Activated T-cell treated with anti-CD3 and anti-CD28 coated beads for 4 hours (primary cell): ENCODE measurements at places on chromosomes 13 and 19.
A peak's percentile ranks its signal among the peaks of the same experiment; 100 is the strongest.

GRCh38 chr19:45505996-45506245 is 1.4 kb upstream of the VASP start:
- no peak for DNase-seq

DNA sequence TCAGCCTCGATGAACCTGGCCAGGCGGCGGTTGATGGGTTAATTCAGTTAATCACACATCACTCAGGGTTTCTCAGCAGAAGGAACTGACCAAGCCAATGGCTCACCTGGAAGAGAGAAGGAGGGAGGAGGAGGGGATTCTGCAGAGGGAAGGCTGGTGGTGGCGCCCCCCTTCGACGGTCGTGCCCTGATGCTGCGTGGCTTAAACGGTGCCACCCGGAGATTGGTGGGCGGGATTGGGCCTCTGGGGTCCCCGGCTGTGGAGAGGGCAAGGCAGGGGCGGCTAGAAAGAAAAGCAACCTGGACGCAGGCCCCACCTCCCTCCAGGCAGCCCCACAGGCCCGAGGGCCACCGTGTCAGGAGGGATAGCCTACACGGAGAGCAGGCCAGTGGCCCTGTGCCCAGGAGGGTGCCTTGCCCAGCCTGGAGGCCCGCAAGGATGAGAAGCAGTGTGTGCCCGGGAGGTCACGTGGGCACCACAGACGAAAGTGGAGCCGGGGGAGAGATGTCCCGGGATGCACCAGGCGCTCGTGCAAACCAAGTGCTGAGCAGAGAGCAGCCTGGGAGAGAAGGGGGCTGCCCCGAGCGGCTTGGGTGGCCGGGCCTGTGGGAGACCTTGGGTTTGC is 16.0 kb downstream of the CSNK1G2 start:
- DNase-seq: no peak

- DNase-seq: no peak
Observed at GRCh38 chr13:42394711-42395085, 122.7 kb downstream of the AKAP11 start.

DNA sequence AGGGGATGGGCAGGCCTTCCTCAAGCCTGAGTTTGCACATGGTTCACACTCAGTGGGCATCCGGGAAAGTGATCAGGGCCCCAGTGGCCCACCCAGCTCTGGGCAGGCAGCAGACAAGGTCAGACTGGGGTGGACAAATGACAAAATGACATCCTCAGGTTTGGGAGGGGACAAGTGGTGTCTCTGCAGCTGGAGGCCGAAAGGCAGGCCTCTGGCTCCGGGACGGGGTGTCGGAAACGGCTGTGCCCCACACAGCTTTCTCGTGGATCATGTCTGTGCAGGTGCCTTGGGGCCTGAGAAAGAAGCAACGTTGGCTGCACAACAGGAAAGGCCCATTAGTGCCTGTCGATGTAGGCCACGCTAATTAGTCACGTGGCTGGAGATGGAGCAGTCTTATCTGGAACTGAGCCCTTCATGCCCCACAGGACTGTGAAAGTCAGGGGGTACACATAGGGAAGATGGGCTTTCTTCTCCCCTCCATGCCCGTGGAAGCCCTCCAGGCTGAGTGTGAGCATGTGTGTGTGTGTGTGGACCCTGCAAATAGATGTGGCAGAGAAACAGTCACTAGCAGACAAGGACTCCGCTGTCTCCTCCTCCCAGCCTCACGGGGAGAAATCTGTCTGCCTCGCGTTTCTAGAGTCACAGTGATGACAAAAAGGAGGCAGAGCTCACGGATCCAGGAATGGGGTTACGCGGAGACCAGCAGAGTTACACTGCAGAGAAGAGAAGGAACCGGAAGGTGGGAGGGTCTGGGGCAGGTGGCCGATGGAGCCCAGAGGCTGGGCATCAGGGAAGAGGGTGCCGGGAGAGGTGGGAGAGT is 44.2 kb downstream of the CHST8 start:
- DNase-seq: no peak

- DNase-seq: no peak
Observed at GRCh38 chr19:3518659-3519058, 12.5 kb downstream of the FZR1 start.

- no peak for DNase-seq
Observed at GRCh38 chr13:20336761-20337160, 104.6 kb upstream of the GJB6 start.

DNA sequence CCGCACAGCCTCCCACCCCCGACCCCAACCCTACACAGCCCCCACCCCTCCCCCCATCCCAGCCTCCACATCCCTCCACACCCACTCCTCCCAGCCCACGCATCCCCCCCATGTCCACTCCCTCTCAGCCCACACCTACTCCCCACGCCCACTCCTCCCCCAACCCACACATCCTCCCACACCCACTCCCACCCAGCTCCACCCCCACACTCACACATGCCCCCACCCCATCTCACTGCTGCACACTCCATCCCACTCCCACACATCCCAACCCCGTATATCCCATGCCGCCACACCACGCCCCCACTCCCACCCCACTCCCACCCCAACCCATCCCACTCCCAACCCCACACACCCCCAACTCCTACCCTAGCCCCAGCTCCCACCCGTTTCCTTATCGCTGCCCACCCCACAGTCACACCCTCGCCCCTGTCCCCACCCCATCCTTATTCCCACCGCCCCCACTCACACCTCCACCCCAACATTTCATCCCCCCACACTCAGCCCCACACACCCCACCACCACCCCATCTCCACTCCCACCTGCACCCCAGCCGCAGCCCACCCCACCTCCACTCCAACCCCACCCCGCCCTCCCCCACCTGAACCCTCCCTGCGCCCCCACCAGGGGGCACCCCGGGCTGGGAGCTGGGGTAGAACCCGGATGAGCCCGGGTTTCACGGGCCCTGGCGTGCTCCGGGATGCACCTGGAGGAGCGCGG is 809 bp downstream of the TDRD12 start:
- DNase-seq: no peak

DNA sequence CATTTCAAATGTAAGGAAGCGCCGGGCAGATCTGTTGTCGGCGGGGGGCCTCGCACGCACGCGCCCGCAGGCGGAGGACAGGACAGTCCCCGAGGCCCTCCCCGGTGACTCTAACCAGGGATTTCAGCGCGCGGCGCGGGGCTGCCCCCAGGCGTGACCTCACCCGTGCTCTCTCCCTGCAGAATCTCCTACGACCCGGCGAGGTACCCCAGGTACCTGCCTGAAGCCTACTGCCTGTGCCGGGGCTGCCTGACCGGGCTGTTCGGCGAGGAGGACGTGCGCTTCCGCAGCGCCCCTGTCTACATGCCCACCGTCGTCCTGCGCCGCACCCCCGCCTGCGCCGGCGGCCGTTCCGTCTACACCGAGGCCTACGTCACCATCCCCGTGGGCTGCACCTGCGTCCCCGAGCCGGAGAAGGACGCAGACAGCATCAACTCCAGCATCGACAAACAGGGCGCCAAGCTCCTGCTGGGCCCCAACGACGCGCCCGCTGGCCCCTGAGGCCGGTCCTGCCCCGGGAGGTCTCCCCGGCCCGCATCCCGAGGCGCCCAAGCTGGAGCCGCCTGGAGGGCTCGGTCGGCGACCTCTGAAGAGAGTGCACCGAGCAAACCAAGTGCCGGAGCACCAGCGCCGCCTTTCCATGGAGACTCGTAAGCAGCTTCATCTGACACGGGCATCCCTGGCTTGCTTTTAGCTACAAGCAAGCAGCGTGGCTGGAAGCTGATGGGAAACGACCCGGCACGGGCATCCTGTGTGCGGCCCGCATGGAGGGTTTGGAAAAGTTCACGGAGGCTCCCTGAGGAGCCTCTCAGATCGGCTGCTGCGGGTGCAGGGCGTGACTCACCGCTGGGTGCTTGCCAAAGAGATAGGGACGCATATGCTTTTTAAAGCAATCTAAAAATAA is 18.2 kb downstream of the IL17D start:
- no peak for DNase-seq

- DNase-seq: no peak
Observed at GRCh38 chr13:20939662-20940061, 37.1 kb upstream of the XPO4 start.

DNA sequence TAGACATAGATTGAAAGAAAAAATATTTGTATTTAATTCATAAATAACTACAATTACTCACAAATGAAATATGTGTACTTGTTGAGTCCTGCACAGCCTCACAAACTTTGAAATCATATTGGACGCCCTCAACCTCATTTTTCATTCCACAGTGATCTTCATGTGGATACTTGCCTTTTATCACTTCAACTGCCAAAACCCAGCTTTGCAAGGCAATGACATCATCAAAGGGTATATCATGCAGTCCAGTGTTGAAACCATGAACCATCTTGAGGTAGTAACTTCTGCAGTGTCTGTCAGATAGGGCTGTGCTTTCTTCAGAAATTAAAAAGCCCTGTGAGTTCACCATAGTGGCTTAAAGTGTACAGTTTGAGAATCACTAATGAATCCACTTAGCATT is 82.2 kb downstream of the HS6ST3 start:
- DNase-seq: no peak

DNA sequence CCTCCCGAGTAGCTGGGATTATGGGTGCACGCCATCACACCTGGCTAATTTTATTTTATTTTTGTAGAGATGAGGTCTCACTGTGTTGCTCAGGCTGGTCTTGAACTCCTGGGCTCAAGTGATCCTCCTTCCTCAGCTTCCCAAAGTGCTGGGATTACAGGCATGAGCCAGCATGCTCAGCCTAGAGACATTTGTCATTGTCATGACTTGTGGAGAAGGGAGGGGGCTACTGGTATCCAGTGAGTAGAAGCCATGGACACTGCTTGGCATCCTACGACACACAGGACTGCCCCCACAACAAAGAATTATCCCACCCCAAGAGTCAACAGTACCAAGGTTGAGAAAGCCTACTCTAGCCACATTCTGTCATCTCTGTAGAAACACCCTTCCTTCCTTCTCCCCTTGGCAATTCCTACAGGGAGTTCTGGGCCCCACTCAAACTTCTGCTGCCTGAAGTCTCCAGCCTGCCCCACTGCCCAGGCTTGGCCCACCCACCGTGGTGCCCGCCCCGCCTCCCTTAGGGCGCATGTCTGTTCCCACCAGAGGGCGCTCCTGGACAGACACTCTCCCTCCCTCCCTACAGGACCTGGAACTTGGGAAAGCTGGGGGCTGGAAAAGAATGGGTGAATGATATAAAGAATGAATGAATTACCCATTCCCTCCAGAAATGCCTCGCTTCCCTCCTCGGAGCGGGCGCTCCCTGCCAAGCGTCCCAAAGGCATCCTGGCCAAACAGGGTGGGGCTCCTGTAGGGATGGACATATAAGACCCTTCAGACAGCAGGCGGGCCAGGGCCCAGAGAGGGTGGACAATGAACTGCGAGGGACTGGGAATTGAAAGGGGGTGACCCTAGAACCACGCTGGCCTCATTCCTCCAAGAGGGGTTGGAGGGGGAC is 5.5 kb upstream of the EMP3 start:
- peak; percentile 73 for DNase-seq

DNA sequence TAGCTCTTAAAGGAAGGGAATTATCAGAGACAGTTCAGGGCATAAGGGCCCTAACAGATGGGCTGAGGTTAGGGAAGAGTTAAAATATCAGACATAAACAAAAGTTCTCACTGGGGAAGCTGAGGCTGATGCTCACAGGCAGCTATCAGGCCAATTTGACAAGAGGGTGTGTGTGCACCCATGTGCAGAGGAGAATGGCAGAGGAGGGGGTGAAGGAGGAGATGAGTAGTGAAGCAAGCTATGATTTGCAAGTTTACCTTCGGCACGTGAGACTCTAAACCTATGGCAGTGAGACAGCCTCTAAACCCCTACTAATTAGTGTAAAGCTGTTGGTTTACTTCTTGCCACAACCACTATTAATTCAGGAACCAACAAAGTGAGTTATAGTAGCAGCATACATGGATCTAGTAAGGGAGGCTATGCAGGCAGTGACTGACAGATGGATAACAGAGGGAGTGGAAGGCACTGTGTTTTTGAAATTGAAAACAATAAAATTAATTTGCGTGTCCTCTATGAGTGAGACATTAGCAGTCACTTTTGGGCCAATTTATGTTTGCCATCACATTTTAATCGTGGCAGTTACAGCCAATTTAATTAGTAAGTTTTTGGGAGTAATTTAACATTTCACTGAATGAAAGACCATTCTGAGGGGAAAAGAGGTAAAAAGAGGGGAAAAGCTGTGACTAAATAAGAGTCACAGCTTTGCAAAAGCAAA is 99.6 kb upstream of the HTR2A start:
- DNase-seq: no peak

GRCh38 chr13:36061054-36061453 is 70.1 kb downstream of the DCLK1 start:
- DNase-seq: no peak

DNA sequence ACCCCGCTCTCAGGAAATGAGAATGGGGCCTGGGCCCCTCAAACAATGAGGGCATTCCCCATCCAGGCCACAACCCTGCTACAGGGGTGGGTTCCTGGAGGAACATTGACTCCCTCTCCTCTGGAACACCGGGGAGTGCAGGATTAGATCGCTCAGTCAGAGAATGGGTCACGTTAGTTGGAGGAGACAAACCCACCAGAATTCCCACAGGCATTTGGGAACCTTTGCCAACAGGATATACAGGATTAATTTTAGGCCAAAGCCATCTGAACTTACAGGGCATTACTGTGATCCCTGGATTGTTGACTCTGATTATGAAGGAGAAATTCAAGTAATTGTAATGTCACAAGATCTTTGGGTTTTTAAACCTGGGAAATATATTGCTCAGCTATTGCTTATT is 2.6 kb downstream of the ERVK3-1 start:
- no peak for DNase-seq

- DNase-seq: no peak
Observed at GRCh38 chr13:43546251-43546650, 240.5 kb downstream of the ENOX1 start.

GRCh38 chr13:106088085-106088484 is 447.4 kb downstream of the EFNB2 start:
- DNase-seq: no peak

GRCh38 chr19:34248941-34249340 is 5.4 kb upstream of the GARRE1 start:
- DNase-seq: no peak

DNA sequence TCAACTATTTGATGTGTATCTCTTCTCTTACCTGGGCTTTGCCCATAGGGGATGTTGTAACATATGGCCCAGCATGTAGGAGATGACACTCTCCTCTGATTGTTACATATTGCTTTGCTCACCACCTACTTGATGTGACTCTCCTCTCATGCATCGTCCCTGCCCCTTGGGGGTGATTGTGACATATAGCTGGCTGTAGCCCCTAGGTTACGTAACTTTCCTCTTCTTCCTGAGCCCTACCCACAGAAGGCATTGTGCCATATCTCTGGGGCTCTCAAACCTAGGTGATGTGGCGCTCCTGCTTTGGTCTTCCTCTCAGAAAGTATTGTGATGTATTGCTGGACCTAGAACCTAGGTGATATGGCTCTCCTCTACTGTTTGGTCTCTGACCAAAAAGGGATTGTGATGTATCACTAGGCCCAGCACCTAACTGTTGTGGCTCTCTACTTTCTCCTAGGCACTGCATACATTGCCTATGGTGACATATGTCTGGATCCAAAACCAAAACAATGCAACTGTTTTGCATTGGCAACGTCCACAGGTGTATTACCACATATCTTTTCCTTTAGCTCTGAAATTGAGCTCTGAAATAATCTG is 71.9 kb upstream of the ZNF724 start:
- DNase-seq: no peak

- no peak for DNase-seq
Observed at GRCh38 chr13:106467427-106468122, 67.9 kb downstream of the EFNB2 start.
